A673 (cell line): ENCODE measurements at places on chromosomes 7 and 10.

- no peak for DNase-seq
These were observed 94.5 kb downstream of the HIPK2 start for GRCh38 chr7:139683137-139683921.

DNA sequence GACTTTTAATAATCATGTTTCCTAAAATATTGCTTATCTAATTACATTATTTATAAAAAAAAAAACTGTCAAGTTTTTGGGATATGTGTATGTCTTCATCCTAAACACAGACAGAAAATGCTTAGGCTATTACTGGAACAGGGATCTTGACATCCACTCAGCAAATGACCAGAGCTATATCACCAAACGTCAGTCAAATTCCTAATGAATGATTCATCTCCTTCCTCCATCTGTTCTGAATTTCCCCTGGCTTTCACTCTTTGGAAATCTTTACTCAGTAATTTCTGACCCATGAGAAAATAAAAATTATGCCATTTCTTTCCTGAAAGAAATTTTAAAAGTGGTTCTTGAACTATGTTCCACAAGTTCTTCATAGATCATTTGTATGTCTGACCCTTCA is 552.4 kb upstream of the KCND2 start:
- peak; percentile 33 for DNase-seq

DNA sequence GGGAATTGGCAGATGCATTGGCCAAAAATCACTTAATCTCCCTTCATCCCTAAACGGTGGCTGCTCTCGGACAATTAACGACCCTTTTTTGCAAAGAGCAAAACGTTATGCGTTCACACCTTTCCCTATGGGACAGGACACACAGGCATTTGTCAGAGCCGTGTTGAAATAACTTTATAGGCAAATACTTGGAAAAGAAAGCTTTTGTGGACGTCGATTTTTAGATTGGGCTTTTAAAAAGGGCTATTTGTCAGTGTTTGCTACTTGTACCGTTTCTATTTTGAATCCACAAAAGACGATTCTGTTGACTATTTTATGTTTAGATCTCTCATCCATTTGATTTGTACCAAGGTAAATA is 245.6 kb downstream of the SLC25A13 start:
- no peak for DNase-seq

DNA sequence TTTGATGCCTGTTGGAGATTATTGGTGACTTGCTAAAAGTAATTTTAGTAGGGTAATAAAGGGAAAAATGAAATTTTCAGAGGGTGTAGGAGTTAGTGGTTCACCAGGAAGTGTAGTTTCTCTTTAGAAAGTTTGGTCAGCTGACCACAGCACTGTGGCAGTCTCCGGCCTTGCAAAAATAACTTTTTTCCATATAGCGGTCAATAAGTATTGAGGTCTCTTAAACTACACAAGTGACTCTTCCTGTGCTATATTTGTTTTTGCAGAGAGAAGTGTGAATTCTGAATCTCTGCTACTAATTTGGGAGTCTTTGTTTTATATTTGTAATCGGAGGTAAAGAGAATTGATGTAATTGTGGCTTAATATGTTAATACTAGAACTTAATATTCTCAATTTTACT is 24.3 kb downstream of the PTPN12 start:
- no peak for DNase-seq

- DNase-seq: no peak
These were observed 518.3 kb downstream of the PLXDC2 start for GRCh38 chr10:20334559-20334958.

DNA sequence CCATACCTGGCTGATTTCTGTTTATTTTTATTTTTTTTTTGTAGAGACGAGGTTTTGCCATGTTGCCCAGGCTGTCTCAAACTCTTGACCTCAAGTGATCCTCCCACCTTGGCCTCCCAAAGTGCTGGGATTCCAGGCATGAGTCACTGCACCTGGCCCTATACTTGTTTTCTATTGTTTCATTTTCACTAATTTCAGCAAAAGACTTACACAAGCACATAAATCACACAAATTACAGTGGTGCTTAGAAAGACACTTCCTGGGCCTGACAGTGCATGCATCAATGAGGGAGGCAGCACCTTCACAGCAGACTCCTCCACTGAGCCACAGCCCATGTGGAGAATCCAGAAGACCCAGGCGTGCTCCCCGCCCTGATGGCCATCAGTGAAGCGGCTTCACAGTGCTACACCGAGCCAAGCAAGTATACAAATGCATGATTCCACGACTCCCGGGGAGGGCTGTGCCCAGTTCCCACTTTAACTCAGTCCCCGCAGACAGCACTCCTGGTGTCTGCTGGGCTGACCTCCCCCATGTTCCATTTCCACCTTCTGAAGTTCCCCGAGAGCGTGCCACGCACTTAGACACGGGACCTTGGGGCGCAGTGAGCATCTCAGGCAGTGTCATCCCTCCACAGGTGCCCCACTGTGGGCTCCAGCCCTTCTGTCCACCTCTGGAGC is 20.6 kb downstream of the PITRM1 start:
- no peak for DNase-seq

DNA sequence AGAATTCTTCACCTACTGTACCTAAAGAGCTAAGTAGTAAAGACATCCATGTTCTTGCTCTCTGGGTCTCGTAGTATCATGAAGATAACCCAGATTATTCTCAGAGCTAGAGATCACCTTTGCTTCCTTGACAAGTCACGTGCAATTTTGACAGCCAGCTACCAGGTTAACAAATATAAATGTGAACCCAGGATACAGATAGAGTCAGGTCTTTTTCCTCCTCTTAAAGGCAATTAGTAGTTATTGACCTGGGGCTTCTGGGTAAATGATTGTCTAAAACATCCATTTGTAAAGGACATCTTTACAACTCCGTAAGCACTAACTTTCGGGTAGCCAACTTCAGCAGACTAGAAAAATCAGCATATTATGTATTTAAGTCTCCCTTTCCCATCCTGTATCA is 28.8 kb downstream of the LHFPL3 start:
- DNase-seq: no peak

- DNase-seq: peak; percentile 82
These were observed 105.9 kb upstream of the CAV2 start for GRCh38 chr7:116393654-116394053.

GRCh38 chr10:5518143-5518542 is 6.6 kb upstream of the CALML3 start:
- no peak for DNase-seq

DNA sequence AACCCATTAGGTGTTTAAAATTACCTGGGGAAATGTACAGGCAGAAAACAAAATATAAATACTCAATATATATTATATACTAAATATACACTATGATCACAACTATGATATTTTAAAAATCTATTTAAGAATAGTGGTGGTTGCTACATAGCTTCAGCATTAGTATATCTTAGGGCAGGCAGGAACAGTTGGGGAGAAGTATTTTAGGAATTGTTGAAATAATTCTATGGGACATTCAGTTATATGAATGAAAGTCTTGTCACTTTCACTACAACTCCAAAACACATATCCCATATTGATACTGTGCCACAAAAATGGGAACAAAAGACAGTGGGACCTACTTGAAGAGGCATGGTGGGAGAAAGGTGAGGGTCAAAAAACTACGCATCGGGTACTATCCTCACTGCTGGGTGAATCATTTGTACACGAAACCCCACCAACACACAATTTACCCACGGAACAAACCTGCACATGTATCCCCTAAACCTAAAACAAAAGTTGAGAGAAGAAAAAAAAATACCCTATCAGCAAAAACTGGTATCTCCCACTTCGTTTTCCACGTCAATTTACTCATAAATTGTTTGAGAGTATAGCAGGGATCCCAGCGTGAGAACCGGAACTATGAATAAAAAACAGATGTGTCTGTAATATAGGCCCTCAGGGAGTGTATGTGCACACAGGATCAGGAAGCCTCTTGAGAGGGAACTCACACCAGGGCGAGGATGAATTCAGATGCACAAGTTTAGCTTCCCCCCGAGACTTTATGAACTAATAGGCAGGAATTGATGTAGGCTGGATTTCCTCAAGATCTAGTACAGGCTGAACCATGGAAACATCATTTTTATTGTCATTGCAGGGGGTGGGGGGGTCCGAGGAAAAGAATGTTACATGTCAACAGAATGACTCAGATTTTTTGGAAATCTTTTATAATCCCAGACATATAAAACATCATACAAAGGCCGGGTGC is 16.2 kb downstream of the SLC16A12 start:
- DNase-seq: peak; percentile 99

DNA sequence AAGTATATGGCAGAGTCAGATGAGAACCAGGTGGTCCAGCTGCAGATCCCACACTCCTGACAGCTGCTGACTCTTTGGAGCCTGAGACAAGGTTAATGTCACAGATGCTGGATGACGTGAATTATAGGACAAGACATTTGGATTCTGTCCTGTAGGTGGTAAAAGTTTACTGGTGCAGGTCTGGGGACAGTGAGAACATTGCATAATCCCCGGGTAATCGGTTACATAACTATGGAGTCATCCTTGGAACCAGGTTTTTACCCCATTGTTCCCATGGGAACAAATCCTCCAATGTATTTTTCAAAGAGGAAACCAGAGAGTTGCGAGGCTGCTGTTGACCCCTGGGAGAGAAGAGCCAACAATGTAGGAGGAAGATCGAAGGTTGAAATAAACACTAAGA is 27.5 kb upstream of the ZCCHC24 start:
- DNase-seq: no peak

GRCh38 chr10:70939441-70940003 is 51.2 kb upstream of the PCBD1 start:
- no peak for DNase-seq
